ENCODE measurements at places on chromosomes 7 and 10.

- DNase-seq: no peak
Observed at GRCh38 chr10:111316722-111317212, 239.9 kb downstream of the ADRA2A start.

GRCh38 chr10:1698185-1698584, 39.1 kb downstream of the ADARB2 start:
- no peak for DNase-seq

- DNase-seq: no peak
Observed at GRCh38 chr10:128511284-128511683, 385.1 kb upstream of the MKI67 start.

DNA sequence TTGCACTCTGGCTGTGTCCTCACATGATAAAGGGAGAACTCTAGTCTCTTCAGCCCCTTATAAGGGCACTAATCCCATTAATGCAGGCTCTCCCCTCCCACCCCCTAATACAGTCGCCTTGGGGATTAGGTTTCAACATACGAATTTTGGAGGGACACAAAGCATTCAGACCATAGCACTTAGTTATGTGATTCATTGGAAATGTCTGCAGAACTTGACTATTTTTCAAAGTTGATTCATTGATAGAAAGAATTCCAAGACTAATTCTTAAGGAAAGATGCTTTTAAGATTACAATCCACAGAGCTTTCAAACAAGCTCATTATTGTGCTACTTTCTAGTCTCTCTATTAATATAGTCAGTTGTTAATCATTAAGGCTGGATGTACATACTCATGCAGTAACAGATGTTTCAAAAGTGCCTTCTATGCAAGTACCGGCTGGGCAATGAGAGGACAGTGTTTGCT, 85.3 kb upstream of the RPA3 start:
- DNase-seq: no peak

DNA sequence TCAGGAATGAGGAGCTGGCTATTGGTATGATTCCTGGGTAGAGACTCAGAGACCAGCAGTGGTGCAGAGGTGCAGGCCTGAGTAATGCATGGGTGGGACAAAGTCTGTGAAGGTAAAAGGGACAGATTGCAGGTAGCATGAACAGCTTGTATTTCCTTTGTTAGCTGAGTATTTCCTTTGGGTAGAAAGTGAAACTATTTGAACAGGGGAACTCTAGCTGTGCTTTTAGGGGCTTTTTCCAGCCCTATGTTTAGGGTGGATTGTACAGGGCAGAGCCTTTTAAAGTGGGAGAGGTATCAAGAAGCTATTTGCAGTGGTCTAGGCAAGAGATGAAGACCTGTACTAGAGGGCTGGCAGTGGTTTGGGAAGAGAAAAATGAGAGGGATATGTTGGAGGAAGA, 739.9 kb downstream of the REEP3 start:
- DNase-seq: no peak

- DNase-seq: no peak
Observed at GRCh38 chr7:75870557-75871161, 8.2 kb upstream of the RHBDD2 start.

GRCh38 chr7:147014286-147014955, 897.8 kb downstream of the CNTNAP2 start:
- DNase-seq: no peak

GRCh38 chr7:64874562-64875250, 28.4 kb upstream of the ZNF273 start:
- DNase-seq: peak; percentile 6

GRCh38 chr7:43648473-43649406, 65.8 kb downstream of the STK17A start:
- DNase-seq: peak; percentile 53

DNA sequence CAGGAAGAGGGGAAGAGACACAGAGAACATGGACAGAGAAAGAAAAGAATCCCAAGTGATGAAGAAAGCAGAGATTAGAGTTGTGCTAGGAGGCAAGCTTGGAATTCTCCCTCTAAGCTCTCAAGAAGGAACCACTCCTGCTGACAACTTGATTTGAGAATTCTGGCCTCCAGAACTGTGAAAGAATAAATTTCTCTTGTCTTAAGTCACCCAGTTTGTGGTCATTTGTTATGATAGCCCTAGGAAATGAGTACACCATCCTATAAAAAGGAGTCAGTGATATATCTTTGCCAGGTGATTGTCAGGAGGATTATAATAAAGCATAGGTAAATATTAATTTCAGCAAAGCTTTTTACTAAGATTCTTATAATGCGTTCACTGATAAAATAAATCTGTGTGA, 82.7 kb upstream of the TFEC start:
- DNase-seq: no peak

Data from memory B cell (primary cell).